ENCODE measurements at places on chromosomes 5 and 9.

GRCh38 chr5:9712506-9712905, 82.4 kb upstream of the TAS2R1 start:
- no peak for DNase-seq

DNA sequence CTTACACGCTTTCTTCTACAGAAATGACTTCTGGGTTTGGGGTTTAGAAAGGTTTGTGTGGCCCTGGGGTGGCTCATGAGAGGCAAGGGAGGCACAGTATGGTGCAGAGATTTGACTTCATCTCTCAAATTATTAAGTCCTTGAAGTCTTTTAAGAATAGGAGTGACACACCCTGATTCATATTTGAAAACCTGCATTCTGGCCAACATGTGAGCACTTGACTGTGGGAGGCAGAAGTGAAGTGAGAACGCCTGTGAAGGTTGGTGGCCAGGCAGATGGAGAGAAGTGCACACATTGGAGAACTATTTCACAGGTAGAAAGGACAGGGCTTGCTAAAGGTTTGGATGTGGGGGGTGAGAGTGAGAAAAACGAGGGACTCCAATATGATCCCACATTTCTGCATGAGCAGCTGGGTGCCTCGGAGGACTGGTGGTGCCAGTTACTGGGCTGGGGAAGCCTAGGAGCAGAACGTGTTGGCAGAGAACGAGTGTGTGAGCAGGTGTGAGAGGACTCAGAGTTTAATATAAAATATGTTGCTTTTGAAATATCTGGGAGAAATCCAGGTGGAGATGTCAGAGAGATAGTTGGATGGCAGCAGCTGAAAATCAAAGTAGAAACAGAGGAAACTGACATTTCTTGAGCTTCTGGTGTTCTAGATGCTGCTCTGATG, 240.0 kb upstream of the ADAMTSL1 start:
- no peak for DNase-seq

GRCh38 chr9:73583576-73583975, 431.9 kb downstream of the ANXA1 start:
- DNase-seq = no peak

- DNase-seq = no peak
Observed at GRCh38 chr5:39469777-39470415, 45.1 kb upstream of the DAB2 start.

- peak; percentile 34 for DNase-seq
Observed at GRCh38 chr5:41835645-41836044, 34.6 kb downstream of the OXCT1 start.
